ENCODE measurements at places on chromosomes 11 and 22. TPM values are rescaled to one million over a fixed set of nuclear protein-coding genes. Genes with fewer than 3 reads are reported as not detected.

ALDH3B2 gene
- not detected for total RNA-seq

SERPING1 gene
- 1.7 TPM for total RNA-seq

OR52I1 gene
- not detected for total RNA-seq

GGTLC3 gene
- not detected for total RNA-seq

TSSK2 gene
- total RNA-seq: not detected

CCDC90B gene
- 22.8 TPM for total RNA-seq

TM7SF2 gene
- total RNA-seq: 18.7 TPM

OTOG gene
- total RNA-seq: not detected

TEX12 gene
- total RNA-seq: not detected

P2RY2 gene
- total RNA-seq: not detected

MPZL3 gene
- 72.0 TPM for total RNA-seq

TMEM191C gene
- total RNA-seq: 0.87 TPM

TMPRSS4 gene
- not detected for total RNA-seq

HMOX1 gene
- 3.0 TPM for total RNA-seq

UPK3A gene
- total RNA-seq: not detected

SYCE3 gene
- total RNA-seq: not detected

LRRC74B gene
- not detected for total RNA-seq
